ENCODE measurements at places on chromosomes 7 and 10.
A peak's percentile ranks its signal among the peaks of the same experiment; 100 is the strongest.

- peak; percentile 19 for DNase-seq
Observed at GRCh38 chr7:92402920-92403759, 44.1 kb upstream of the GATAD1 start.

GRCh38 chr7:143411976-143412708, 3.5 kb upstream of the EPHA1 start:
- no peak for DNase-seq

GRCh38 chr7:72234086-72234485, 178.1 kb downstream of the CALN1 start:
- DNase-seq: no peak

GRCh38 chr10:118692872-118693271, 61.9 kb downstream of the CACUL1 start:
- DNase-seq: peak; percentile 82

- no peak for DNase-seq
Observed at GRCh38 chr10:104197364-104197763, 34.8 kb downstream of the CFAP43 start.

DNA sequence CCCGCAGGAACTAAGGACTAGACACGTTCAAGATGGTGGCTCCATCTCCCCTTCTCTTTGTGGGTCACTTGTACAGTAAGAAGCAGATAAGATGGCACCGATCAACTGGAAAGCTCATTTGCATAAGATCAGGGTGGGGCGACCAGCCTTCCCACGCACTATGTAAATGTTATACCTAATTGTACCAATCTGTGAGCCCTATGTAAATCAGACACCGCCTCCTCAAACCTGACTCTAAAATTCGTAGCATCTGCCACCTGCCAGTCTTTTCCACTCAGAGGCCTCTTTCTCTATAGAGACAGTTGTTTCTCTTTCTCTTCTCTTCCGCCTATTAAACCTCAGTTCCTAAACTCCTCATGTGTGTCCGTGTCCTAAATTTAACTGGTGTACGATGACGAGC, 324.5 kb downstream of the PHF14 start:
- DNase-seq: no peak

DNA sequence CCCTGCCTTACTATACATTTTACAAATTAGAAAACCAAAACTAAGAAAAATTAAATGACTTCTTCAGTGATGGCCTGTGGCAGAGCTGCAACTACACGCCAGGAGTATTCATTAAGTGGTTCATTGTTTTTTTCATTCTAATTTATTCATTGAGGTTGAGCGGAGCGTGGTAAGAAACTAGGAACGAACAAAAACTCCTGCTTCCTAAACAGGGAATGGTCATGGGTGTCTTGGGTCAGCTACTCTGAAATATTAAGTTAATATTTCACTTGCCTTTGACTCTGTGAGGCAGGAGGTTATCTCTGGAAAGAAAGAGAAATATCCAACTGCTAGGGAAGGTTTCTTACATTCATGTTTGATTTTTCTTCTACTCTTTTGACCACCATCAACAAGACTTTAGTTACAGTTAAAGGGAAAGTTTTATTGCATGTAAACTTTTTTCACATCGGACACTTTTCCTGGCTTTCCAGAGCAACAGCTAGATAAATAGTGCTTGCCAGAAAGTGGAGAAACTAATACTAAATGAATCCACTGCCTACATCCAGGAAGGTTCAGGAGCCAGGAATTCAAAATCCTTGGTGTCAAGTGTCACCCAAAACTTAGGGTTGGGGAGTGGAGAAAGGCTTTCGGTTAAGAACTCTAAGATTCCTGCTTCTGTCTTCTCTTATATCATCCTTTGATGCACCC, 896 bp upstream of the GNG11 start:
- peak; percentile 11 for DNase-seq

DNA sequence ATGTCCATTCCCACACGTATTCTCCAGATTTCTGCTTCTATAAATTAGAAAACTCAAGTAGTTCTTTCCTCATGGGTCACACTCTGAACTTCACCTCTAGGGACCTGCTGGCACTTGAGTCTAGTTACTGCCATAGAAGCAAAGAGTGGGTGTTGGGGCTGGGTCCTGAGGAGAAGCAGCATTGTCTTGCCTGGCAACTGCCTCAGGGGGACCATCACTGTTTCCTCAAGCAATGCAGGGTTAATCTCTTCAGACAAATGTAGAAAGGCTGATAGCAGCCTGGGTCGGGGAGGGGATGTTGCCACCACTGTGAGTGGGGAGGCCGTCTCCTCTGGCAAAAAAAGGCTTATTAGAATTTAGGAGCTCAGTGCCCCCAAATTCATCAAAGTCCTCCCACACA, 20.2 kb upstream of the PAPSS2 start:
- no peak for DNase-seq

- no peak for DNase-seq
Observed at GRCh38 chr7:153523320-153524015, 528.7 kb upstream of the DPP6 start.

GRCh38 chr10:101091546-101092290, 29.9 kb downstream of the KAZALD1 start:
- peak; percentile 11 for DNase-seq

DNA sequence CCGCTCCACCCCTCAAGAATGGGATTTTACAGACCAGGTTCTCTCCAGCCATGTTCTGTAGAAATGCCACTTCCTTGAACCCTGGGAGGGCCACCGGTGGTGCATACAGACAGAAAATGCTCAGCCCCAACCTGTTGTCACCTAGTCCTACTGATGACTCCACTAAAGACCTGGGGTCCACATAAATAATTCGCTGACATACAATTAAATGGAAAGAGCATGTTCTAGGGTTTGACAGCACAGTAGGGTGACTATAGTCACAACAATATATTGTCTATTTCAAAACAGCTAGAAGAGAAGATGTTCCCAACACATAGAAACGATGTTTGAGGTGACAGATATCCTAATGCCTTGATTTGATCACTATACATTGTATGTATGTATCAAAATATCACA, 155.6 kb upstream of the NEBL start:
- DNase-seq: no peak

- DNase-seq: no peak
Observed at GRCh38 chr7:30303312-30304039, 19.1 kb downstream of the ZNRF2 start.

- peak; percentile 78 for DNase-seq
Observed at GRCh38 chr10:100878291-100878910, 34.4 kb upstream of the SLF2 start.

- no peak for DNase-seq
Observed at GRCh38 chr10:70324339-70324861, 40.6 kb upstream of the NPFFR1 start.

GRCh38 chr10:100357059-100357858, 10.2 kb downstream of the SCD start:
- DNase-seq: no peak

- no peak for DNase-seq
Observed at GRCh38 chr7:98514211-98515031, 102.7 kb upstream of the NPTX2 start.

Data from EL (cell line).